ENCODE measurements at places on chromosomes 5 and 9.

GRCh38 chr5:34547300-34548085 lies 108.6 kb upstream of the RAI14 start:
- no peak for DNase-seq

DNA sequence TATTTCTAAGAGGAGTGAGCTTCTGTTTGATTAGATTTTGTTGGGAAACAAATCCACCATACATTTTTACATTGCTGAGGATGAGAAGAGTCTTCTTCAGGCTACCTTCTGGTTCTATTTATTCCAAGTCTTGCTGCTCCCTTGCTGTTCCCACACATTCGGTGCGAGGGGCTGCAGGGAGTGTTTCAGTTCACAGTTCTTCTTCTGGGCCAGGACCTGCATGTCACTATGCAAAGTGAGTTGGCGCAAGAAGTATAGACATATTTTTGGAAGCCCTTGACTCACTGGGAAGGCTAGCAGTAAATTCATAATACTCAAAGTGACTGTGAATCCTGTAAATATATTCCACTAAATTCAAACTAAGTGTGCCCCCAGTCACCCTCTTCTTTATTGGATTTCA lies 657.9 kb downstream of the TAF11L14 start:
- DNase-seq, result no peak

GRCh38 chr5:59034498-59035186 lies 451.8 kb downstream of the RAB3C start:
- DNase-seq, result peak; percentile 74

- DNase-seq, result no peak
These were observed 40.0 kb downstream of the NUDT12 start for GRCh38 chr5:103522586-103522985.

DNA sequence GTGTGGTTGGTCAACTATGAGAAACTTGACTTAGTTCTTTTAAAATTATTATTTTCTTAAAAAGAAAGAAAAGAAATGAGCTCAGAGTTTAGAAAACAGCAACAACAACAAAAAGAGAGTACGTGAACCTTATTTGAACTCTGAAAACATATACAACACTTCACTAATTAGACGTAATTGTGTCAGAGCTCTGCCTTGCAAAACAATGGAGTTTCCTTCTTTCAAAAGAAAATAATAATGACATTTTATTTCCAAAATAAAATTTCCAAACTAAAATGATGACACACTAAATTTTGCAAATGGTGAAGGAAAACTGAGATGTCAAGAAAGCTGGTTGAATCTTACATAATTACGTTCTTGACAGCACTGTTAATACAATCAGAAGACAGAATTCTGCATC lies 15.4 kb downstream of the ROR2 start:
- no peak for DNase-seq

GRCh38 chr9:132055756-132056155 lies 23.9 kb downstream of the MED27 start:
- no peak for DNase-seq

DNA sequence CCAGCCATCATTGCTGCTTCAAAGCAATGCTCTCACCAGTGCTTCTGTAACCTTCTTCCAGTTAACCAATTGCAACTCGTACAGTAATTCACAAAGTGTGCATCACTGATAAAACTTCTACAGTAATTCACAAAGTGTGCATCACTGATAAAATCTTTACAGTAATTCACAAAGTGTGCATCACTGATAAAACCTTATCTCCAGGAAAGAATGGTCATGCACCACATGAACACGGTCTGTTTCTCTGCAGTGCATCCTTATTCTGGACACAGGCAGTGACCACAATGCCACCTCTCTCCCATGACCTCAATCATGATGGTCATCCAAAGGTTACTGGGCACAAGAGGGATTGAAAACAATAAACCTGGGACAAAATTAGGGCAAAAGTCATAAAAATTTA lies 153.6 kb downstream of the TSSK1B start:
- DNase-seq, result no peak

GRCh38 chr5:172768573-172769341 lies 2.2 kb downstream of the DUSP1 start:
- DNase-seq, result peak; percentile 56

- DNase-seq, result no peak
These were observed 4.9 kb upstream of the LCN1 start for GRCh38 chr9:135516132-135516860.

Data from adipocyte (in vitro differentiated cells).